ENCODE measurements at places on chromosomes 7 and 10.

GRCh38 chr7:77316219-77316978, 99.8 kb downstream of the GSAP start:
- DNase-seq = no peak

- no peak for DNase-seq
Observed at GRCh38 chr10:79053481-79054202, 15.1 kb upstream of the ZMIZ1 start.

DNA sequence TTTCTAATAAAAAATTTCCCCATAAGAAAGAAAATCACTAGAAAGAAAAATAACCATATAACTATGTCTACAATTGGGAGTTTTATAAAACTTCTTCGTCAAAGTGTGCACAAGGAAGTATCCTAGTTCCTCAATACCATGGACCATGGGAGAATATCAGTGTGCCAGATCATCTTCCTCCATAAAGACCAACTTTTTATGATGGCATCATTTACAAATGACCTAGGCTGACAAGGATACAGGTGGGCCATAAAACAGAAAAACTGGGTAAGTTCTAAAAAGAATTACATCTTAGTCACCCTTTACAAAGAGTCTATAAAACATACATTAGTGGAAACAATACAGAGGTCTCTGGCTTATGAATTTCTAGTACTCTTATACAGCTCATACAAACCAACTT, 303.2 kb downstream of the DOCK4 start:
- no peak for DNase-seq

- no peak for DNase-seq
Observed at GRCh38 chr10:103232772-103233488, 12.8 kb upstream of the RPEL1 start.

DNA sequence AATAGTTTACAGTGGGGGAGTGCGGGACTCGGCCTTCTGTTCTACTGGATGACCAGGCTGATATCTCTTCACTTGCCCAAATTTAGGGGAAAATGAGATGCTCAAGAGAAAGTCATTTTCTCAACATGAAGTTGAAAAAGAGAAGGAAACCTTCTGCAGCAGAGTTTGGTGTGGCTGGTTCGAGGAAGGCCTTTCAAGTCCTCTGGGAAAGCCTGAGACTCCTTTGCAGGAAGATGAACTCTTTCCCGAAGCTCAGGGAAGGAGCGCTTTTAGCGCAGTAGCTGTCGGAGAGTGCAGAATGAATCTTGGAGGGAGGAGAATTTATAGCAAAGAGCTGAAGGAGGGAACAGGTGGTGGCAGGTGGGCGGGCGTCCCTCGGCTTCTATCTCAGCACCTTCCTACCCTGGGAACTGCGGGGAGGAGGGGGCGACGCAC, at the start of gene ATOH7:
TSS of gene ATOH7 (minus strand) at position 297 of the 435 bp plus-strand sequence. CDS start 436 bp downstream, outside the sequence.
- no peak for DNase-seq

- DNase-seq = no peak
Observed at GRCh38 chr10:29377333-29377961, 88.6 kb downstream of the LYZL1 start.

- DNase-seq = no peak
Observed at GRCh38 chr7:155587486-155587885, 41.1 kb upstream of the CNPY1 start.

DNA sequence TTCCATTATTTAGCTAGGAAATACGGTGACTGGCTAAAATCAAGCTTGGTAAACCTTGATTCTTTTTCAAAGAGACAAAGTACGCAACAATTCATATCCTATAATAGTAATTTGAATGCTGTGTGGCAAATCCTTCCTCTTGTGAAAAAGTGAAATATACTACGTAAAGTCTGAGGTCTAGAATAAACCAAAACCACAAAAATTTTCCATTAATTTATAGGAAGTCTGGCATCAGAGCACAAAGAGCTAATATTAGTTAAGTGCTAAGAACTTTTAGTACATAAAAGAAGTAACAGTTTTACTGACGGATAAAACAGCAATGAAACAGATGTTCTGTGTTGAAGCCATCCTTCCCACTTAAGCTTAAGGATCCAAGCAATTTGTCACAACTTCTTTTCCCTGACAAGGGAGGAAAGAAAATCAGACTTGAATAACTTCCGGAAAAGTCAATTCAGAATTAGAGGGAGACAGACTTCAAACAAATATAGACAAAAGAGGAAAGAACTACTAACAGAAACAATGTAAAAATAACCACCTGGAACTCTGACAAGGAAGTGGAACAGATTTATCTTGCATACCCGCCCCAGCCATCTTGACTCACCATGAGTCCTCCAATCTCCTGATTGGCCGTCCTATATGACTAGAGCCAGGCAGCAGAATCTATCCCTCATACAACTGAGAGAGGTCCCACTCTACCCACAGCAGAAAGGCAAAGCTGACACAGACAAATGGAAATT, 34.6 kb downstream of the RHEB start:
- no peak for DNase-seq

GRCh38 chr7:117839507-117839906, 33.7 kb downstream of the CTTNBP2 start:
- DNase-seq = no peak

DNA sequence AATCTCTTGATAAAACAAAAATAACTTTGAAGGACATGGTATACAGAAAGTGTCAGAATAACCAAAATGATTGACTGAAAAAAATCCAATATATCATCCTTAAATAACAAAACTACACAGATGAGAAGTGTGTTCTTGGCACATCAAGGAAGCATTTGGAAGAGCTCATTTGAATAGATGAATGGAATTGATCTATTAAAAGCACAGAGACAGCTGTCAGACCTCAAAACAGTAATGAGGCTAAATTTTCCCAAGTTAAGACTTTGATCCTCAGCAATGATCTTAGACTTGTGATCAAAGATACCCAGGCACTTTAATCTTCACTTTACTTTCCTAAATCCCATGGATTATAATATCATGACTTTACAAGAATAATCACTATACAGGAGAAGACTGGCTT, 395.4 kb upstream of the NFE2L3 start:
- no peak for DNase-seq

DNA sequence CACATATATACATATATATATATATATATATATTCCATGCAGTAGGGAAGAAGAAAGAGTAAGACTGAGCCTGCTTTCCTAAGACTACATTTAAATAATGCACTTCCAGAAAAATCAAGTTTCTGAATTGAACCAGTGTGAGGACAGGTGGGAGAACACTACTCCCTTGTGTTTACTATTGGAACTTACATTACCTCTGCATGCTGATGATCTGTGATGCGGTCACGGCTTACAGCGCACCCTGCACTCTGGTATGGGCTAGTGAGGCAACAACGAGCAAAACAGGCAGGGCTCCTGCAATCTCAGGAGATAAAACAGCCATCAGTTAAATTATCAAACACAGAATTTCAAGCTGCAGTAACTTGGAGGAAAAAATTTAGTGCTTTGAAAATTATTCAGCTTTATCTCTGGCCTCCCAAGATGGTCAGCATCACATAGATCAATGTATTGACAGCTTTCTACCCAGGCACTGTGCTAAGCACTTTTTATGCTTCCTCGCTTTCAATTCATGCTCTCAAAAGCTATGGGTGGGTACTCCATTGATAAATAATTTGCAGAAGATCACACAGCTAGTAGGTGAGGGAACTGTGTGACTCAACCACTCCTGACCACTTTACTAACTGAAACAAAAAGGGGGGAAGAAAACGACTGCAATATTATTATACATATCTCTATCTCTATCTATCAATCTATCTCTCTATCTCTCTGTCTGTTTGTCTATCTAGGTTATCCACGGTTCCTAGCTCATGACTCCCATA, 20.5 kb upstream of the SLC16A12 start:
- no peak for DNase-seq

All from stimulated activated CD4-positive, alpha-beta T cell treated with anti-CD3 and anti-CD28 coated beads, Interleukin-12 subunit alpha, Interleukin-12 subunit beta, amount 100 ng/mL, for 24 hours (primary cell).